ENCODE measurements at places on chromosomes 5 and 9. TPM values are rescaled to one million over a fixed set of nuclear protein-coding genes. Genes with fewer than 3 reads are reported as not detected.

Gene N4BP3
- total RNA-seq, result 10.9 TPM

GRCh38 chr9:87707805-87708506 is 18.0 kb upstream of the CTSL start:
- H3K4me3 ChIP-seq, result no peak overlapping the region
- DNase-seq, result peak; percentile 48
- H3K4me1 ChIP-seq, result peaks cover 13% of the 10 kb centered on the region
- H3K27ac ChIP-seq, result no peak overlapping the region

Gene STING1
- total RNA-seq, result 204 TPM

DNA sequence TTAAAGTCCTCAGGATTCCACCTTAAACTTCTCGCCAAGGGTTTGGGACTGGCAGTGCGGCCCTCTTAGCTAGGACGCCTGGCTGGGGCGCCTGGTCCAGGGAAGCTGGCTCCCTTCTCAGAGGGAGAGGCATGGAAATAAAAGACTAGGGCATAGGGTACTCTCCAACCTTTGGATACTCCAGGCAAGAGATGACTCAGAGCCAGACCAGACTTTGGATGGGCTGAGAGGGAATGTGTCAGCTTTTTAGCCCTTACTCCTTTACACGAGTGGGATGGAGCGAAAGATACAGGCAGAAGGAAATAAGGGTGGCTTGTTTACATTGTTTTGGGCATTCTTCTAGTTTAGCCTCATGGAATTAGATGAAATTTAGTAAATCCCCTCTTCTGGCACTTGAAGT is 48.2 kb downstream of the IL31RA start:
- no peaks in the 10 kb centered on the region for H3K36me3 ChIP-seq
- no peak overlapping the region for H3K4me3 ChIP-seq
- H3K27me3 ChIP-seq, result no peaks in the 10 kb centered on the region
- H3K4me1 ChIP-seq, result no peaks in the 10 kb centered on the region

Gene SPINK6
- not detected for total RNA-seq

Measured in lung (tissue), 17 donors.